ENCODE measurements at places on chromosomes 3 and 15.

GRCh38 chr3:119297169-119297568 is 3.0 kb downstream of the ARHGAP31 start:
- no peak for DNase-seq

- DNase-seq: no peak
Measured at GRCh38 chr3:114389156-114389555, 95.3 kb downstream of the TIGIT start.

DNA sequence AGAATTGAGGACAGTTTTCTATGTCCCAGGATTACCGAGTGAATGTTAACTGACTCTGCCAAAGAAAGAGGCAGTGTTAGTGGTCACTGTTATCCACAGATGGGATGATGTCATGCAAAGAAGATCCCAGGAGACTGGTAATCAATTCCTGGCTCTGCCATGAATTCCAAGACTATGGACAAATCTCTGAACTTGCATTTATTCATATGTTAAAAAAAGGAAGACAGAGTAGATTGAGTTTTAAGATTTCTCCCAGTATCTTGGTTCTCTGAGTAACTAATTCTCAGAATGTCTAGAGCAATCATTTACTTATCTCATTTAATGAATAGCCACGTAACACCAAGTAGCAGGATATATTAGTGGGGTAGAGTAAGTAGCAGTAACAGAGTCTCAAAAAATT is 11.5 kb upstream of the MAP3K13 start:
- no peak for DNase-seq

DNA sequence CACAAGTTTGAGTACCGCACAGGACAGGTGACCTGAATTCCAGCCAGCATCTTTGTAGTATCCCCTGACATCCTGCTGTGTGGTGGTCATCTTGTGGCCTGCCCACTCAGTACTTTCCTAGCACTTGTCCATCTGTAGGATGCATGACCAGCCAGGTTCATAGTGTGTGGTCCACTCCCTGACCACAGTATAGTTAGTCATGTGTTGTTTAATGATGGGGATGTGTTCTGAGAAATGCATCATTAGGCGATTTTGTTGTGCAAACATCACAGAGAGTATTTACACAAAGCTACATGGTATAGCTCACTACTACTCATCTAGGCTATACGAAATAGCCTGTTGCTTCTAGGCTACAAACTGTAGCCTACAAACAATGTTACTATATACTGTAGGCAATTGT is 16.9 kb upstream of the RBPMS2 start:
- no peak for DNase-seq

- no peak for DNase-seq
Measured at GRCh38 chr3:189842681-189843602, 211.8 kb downstream of the TP63 start.

- no peak for DNase-seq
Measured at GRCh38 chr15:43169888-43170287, 15.3 kb upstream of the CCNDBP1 start.

DNA sequence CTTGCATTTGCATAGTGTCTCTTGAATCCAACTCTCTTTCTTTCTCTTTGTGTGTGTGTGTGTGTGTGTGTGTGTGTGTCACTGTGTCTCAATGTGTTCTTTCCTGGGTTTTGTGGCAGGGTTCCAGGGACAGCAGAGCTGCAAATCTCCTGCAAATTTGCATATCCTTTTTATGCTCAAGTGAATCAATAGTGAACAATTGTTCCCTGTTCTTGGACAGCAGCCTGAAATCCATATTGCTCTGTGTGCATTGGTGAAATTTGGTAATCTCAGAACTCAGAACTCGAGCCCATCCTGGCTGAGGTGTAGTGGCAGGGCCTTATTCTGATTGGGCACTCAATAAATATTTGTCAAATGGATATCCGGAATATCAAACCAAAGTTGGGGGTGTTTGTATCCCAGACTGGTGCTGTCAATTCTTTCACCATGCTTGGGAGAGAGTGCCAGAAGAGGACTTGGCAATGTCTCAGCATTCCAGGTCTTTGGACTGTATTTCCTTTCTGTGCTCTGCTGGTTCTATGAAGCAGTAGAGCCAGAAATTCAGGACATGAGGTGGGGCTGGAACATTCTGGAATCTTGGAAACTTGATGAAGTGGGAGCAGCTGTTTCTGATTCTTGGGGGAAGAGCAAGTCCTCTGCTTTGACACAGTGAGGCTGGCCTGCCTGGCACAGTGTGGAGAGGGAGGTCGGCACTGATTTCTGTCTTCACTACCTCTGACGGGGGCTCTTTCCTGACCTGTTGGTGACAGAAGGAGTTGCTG is 380.6 kb upstream of the C2CD4B start:
- no peak for DNase-seq

DNA sequence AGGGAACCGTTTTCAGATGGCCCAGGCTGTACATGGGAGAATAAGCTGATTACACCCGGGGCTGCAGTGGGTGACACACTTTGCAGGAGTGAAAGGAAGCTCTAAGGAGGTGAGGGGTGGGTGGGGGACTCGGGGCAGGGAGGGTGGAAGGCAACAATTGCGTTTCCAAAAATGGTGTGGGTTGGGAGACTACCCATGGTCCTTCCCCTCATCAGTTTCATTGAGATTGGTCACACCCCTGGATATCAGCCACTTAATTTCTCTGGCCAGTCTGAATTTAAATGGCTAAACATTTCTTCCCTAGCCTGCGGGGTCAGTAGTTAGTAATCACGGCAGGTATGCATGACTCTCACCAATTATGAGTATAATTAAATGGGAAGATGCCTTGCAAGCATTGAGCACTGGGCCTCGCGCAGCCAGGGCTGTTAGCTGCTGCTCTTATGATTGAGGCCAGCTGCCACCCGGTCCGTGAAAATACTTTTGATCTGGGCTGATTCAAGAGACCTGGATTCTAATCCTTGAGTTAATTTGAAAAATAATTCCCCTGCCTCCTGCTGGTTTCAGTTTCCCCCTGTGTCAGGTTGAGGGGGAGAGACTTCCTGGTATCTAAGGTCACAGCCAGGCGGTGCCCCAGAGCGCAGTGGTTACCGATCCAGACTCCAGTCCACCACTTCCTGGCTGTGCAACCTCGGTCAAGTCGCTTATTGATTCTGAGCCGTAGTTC is 23.3 kb downstream of the SLC6A6 start:
- no peak for DNase-seq

GRCh38 chr15:41291065-41291631 is 41.2 kb downstream of the OIP5 start:
- DNase-seq: no peak

DNA sequence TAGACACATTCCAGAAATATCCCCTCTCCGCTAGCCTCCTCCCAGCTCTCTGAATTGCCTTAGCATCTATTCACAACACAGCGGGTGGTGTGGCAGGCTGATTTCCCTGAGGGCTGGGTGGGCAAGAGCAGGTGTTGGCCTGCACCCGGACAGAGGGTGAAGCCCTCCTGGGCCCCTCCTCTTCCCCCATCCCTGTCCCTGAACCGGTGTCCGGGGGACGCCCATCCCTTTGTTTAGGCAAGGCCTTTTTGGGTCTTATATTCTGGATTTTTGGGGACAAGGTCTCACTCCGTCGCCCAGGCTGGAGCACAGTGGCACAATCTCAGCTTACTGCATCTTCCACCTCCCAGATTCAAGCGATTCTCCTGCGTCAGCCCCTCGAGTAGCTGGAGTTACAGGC is 55.2 kb upstream of the KLHL25 start:
- no peak for DNase-seq

DNA sequence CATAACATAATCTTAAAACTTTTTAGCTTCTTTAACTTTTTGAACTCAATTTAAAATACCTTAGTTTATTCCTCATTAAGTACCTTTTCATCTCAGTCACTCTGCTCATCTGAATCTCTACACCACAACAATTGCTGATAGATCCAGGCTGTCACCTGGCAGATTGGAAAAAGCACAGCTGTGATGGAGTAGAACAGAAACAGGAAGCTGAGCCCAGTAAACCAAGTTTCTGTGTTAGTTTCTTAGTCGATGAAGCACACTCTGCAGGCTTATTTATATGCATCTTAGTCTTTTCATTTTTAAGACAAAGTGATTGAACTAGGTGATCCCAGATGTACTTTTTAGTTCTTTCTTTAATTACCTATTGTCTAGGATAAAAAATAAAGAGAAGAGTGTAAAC is 1398.0 kb upstream of the ALCAM start:
- no peak for DNase-seq

DNA sequence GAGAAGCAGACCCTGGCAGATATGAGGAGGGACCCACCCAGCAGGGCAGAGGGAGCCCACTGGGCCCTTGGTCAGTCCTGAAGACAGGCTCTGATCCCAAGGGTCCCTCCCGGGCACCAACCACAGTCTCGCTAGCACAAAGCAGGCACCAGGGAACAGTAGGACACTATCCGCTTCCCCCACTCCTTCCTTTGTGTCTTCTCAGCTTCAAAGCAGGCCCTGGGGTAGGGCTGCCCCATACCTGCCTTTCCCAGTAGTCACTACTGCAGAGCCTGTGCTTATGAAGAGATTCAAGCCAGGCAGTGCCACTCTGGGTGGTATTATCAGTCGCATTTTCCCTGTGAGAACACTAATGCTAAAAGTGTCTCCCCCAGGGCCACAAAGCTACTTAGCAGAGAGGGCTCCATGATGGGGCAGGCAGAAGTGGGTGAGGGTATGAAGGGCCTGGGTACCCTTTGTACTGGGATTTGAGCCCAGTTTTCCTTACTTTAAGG is 32.7 kb downstream of the SRPRB start:
- DNase-seq: no peak

DNA sequence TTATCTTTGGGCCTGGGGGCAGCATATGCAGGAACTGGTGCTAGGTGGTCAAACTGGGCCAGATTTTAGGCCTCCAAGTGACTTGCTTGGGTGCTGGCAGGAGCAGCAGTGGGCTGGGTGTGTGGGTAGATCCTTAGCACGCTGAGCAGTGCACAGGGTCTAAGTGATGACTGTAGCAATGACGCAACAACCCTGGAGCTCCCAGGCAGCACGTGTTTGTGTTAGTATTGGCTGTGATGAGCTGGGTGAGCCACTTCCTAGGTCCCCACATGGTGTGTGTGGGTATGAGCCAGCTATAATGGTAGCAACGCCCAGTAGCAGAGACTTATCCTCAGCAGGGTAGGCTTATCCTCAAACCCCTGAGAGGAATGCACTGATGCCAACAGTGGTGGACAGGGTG is 570.6 kb upstream of the ROBO1 start:
- no peak for DNase-seq

DNA sequence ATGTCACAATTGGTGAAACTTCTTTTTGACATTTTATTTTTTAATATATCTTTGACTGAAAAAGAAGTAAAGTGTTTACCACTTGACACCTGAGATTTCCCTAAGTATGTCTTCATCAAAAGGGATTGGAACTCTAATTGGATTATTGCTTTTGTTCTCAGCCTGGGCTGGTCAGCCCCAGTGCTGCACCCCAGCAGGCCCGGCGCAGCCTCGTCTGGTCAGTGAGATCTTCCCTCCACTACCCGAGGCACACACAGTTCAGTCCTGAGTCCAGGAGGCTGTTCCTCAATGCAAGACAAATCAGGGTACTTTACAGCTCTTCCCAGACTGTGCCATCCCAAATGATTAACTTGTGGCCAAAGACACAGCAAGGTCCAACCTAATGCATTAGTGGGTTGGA is 146.9 kb upstream of the SEMA6D start:
- no peak for DNase-seq
